ENCODE measurements at places on chromosomes 3 and 15.
A peak's percentile ranks its signal among the peaks of the same experiment; 100 is the strongest.

- H3K27me3 ChIP-seq, result peaks cover 1% of the 10 kb centered on the region
- H3K4me3 ChIP-seq, result no peak overlapping the region
- no peak overlapping the region for H3K27ac ChIP-seq
- no peak for DNase-seq
- no peaks in the 10 kb centered on the region for H3K36me3 ChIP-seq
Observed at GRCh38 chr3:54986294-54986693, 58.4 kb upstream of the LRTM1 start.

GRCh38 chr3:190092250-190092649 is 28.4 kb downstream of the P3H2 start:
- no peak overlapping the region for H3K4me3 ChIP-seq
- peak; percentile 46 for DNase-seq
- H3K36me3 ChIP-seq, result no peaks in the 10 kb centered on the region
- no peaks in the 10 kb centered on the region for H3K27me3 ChIP-seq

DNA sequence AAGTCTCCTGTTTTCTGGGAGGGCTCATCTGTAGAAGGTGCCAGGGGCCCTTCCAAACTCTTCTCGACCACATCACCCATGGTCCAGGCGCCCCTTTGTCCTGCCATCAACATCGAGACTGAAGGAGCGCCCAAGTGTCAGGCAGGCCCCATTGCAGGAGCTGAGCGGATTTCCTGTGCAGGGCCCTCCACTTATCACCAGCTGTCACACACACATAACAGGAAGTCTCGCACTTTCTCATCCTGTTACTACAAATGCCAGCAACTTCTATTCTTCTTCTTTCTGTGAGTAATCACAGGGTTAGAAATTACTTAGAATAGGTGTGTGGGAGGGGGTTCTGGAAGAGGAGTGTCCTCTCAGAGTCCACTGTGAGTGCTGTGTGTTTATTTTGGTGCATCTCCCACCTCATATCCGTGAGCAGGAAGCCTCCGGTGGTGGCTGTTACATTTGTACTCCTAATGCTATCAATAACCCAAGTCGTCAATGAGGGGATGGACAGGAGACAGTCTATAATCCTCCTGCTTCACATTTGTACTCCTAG is at the start of gene KLHL6:
KLHL6 (minus strand) TSS at position 166 of the 541 bp plus-strand sequence; CDS start at position 113, 53 bp downstream.
- H3K4me3 ChIP-seq, result peak within 1 kb of the TSS; percentile 75
- H3K27ac ChIP-seq, result peak within 1 kb of the TSS; percentile 87
- no peaks in the 10 kb centered on the region for H3K27me3 ChIP-seq

DNA sequence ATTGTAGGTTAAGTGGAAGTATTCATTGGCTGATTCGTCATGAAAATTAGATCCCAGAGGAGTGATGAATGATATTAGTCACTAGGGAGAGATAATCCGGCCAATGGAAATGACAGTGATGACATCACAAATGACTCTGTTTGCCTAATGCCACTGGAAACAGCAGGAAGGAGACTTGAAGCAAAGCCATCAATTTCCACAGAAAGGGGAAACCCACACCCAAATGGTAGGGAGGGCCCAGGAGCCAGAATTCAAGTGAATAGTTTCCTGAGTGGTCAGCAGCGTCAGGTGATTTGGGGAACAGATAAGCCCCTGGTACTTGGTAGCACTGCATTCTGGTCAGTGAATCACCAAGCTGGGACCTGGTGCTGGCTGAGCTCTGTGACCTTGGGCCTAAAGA is 3.3 kb upstream of the ADAMTS9 start:
- DNase-seq, result no peak
- H3K27me3 ChIP-seq, result peaks cover 25% of the 10 kb centered on the region
- no peak overlapping the region for H3K27ac ChIP-seq

DNA sequence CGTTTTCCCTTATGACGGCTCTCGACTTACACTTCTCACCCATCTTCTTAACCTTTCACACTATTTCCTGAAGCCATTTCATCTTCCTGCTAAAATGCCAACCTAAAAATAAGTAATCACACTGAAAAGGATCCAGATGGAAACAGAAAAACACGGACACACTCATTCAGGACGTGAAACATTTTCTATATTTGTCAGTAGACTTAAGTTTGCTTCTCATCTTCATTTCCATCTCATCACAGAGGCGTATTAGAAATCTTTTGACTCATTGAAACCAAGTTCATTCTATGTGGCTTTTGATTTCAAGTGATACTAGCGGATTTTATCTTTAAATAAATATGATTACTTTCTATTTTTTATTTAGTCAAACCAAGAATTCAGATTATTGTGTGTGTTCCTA is 27.4 kb upstream of the DLG1 start:
- H3K4me3 ChIP-seq, result no peak overlapping the region
- H3K27me3 ChIP-seq, result no peaks in the 10 kb centered on the region
- H3K4me1 ChIP-seq, result no peaks in the 10 kb centered on the region
- no peak for DNase-seq
- no peaks in the 10 kb centered on the region for H3K36me3 ChIP-seq

DNA sequence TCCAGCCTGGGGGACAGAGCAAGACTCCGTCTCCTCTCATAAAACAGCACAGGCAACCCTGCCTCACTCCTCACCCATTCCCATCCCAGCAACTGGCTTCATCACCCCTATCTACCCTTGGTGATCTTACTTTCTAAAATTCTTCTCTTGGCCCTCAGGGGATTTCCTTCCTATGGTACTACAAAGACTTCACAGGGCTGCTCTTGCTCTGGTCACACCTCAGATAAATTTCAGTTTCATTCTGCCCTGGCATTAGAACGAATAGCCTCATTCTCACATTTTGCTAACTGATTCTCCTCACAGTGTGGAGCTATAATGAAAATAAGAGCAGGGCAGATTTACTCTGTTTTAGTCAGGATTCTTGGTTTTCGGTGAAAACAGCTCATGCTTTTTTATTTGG is 22.1 kb upstream of the CRBN start:
- H3K4me1 ChIP-seq, result peaks cover 9% of the 10 kb centered on the region
- H3K27ac ChIP-seq, result no peak overlapping the region
- no peaks in the 10 kb centered on the region for H3K27me3 ChIP-seq
- H3K4me3 ChIP-seq, result no peak overlapping the region

DNA sequence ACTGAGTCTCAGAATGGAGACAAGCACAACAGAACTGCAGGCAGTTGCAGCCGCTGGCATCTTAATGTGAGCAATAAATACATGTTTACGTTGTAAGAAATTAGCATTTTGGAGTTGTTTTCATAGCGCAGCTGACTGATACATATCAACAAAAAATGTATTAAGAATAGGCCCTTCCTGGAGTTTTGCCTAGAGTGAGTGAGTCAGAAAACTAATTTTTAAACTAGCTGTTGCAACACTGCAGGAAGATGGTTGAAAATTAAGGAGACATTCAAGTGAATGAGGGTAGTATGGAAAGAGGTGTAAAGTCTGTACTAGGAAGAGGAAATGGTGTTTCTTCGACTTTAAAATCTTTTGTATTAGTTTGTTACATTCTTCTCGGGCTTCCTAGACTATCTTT is 39.6 kb upstream of the TIMP4 start:
- peaks cover 24% of the 10 kb centered on the region for H3K4me1 ChIP-seq
- H3K4me3 ChIP-seq, result no peak overlapping the region
- no peak overlapping the region for H3K27ac ChIP-seq

GRCh38 chr3:196793246-196793645 is 53.6 kb downstream of the PAK2 start:
- H3K4me3 ChIP-seq, result no peak overlapping the region
- no peak for DNase-seq
- no peaks in the 10 kb centered on the region for H3K4me1 ChIP-seq
- H3K36me3 ChIP-seq, result peaks cover 58% of the 10 kb centered on the region
- H3K27ac ChIP-seq, result no peak overlapping the region

GRCh38 chr3:154898916-154899315 is 181.2 kb upstream of the MME start:
- no peak for DNase-seq
- no peak overlapping the region for H3K27ac ChIP-seq
- no peaks in the 10 kb centered on the region for H3K4me1 ChIP-seq

- DNase-seq, result no peak
- H3K36me3 ChIP-seq, result no peaks in the 10 kb centered on the region
- no peaks in the 10 kb centered on the region for H3K27me3 ChIP-seq
- peaks cover 4% of the 10 kb centered on the region for H3K4me1 ChIP-seq
Observed at GRCh38 chr15:99441444-99441800, 124.4 kb upstream of the MEF2A start.

- no peak overlapping the region for H3K4me3 ChIP-seq
- no peaks in the 10 kb centered on the region for H3K36me3 ChIP-seq
- no peaks in the 10 kb centered on the region for H3K4me1 ChIP-seq
- H3K27ac ChIP-seq, result no peak overlapping the region
Observed at GRCh38 chr3:86938416-86939105, 52.4 kb downstream of the VGLL3 start.

All from common myeloid progenitor, CD34-positive (primary cell).